Activated CD8-positive, alpha-beta memory T cell treated with anti-CD3 and anti-CD28 coated beads for 1 hour (primary cell): ENCODE measurements at places on chromosomes 3 and 15.

- DNase-seq, result no peak
Observed at GRCh38 chr3:155908086-155908485, 37.6 kb downstream of the GMPS start.

DNA sequence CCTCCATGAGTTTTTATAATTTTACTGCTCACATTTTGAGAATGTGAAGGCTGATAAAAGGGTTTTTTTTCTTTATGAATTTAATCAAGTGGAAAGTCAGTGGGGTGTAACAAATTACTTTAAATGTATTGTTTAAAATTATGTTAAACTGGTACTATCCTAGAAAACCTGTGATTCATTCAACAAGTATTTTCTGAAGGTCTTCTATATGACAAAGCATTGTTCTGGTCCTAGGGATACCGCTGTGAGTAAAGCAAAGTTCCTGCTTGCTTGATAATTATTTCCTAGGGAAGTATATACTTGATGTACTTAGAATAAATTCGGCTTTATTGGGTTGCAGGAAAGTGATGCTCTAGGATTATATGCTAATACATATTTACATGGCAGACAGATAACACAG lies 152.8 kb upstream of the GOLGA6L4 start:
- no peak for DNase-seq

- DNase-seq, result no peak
Observed at GRCh38 chr3:64548200-64548889, 139.5 kb downstream of the ADAMTS9 start.

- DNase-seq, result no peak
Observed at GRCh38 chr3:43223670-43224364, 62.5 kb upstream of the SNRK start.

DNA sequence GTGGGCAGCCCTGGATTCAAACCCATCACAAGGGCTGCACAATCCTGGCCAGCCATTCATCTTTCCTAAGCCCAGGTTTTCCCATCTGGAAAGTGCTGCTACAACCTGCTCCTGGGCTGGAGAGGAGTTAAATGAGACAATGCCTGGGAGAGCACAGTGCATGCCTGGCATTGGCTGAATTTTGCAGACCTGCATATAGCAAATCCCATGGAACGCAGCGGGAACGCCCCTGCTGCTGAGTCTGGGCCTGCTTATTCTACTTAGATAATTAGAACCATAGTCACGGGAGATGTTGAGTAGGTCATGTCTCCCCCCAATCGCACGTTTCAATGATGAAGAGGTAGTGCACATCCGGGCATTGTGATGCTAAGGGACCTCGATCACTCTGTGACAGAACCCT lies 46.6 kb downstream of the ABTB1 start:
- DNase-seq, result no peak

DNA sequence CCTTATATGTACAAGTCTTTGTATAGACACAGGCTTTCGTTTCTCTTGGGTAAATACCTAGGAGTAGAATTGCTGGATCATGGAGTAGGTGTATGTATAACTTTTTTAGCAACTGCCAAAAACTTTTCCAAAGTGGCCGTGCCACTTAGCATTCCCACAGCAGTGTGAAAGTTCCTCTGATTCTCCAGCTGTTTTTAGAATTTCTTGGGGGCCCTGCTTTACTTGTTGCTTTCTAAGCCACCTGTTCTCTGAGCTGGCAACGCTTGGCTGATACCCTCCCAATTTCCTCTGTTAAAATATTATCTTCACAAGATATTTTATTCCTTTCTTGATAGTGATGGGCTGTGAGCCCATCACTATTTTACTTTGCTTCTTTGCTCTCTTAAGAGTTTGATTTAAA lies 19.2 kb downstream of the LIMD1 start:
- DNase-seq, result no peak

- no peak for DNase-seq
Observed at GRCh38 chr3:103923907-103924306, 1442.8 kb upstream of the ALCAM start.

GRCh38 chr3:196177567-196177966 lies 33.6 kb downstream of the ZDHHC19 start:
- no peak for DNase-seq

DNA sequence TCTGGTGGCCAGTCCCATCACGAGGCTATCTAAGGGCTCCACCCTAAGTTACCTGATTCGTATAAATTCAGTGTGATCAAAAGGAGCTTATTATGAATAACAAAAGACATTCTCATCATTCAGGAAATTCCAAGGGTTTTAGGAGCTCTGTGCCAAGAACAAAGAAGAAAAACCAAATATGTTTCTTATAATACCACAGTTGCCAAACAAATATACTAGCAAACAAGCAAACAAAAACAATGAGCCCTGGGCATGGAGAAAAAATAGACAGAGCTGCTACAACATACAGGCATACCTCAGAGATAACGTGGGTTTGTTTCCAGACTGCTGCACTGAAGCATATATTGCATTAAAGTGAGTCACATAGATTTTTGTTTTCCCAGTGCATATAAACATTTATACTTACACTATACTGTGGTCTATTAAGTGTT lies 20.2 kb upstream of the CFAP161 start:
- DNase-seq, result no peak

- no peak for DNase-seq
Observed at GRCh38 chr3:178671791-178672190, 135.6 kb downstream of the KCNMB2 start.

GRCh38 chr3:48465531-48466378 lies 19.2 kb downstream of the ATRIP start:
- DNase-seq, result peak; percentile 64

GRCh38 chr3:101262393-101263240 lies 57.8 kb downstream of the IMPG2 start:
- DNase-seq, result no peak

GRCh38 chr3:111070772-111071256 lies 802 bp upstream of the NECTIN3 start:
- DNase-seq, result no peak

DNA sequence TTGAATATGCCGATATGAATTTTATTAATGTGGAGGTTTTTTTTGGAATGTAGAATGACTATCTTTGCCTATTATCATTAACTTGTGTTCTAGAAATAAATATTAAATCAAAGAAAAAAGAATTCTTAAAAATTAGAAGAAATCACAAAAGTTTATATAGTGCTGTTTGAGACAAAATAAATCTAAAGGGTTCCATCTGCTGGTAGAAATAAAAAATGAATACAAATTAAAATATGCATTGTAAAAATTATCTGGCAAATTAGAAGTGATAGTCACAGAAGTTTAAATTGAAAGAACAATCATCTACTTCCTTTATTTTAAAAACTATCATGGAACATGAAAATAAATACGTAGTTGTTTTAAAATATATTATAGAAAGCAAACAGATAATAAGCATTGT lies 22.7 kb upstream of the ZBTB20 start:
- no peak for DNase-seq

GRCh38 chr3:87895983-87896382 lies 162.8 kb downstream of the CGGBP1 start:
- DNase-seq, result no peak

DNA sequence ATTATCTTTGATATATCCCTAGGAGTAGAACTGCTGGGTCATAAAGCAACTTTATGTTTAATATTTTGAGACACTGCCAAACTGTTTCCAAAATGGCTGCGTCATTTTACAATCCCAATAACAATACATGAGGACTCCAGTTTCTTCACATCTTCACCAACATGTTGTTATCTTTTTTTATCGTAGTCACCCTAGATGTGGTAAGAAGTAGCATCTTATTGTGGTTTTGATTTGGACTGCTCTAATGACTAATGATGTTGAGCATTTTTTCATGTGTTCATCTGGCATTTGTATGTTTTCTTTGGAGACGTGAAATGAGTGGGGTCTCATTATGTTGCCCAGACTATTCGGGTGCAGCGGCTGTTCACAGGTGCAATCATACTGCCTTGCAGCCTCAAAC lies 83.8 kb downstream of the MAP4 start:
- DNase-seq, result no peak

- no peak for DNase-seq
Observed at GRCh38 chr3:128882719-128883118, 3.3 kb downstream of the ACAD9 start.

DNA sequence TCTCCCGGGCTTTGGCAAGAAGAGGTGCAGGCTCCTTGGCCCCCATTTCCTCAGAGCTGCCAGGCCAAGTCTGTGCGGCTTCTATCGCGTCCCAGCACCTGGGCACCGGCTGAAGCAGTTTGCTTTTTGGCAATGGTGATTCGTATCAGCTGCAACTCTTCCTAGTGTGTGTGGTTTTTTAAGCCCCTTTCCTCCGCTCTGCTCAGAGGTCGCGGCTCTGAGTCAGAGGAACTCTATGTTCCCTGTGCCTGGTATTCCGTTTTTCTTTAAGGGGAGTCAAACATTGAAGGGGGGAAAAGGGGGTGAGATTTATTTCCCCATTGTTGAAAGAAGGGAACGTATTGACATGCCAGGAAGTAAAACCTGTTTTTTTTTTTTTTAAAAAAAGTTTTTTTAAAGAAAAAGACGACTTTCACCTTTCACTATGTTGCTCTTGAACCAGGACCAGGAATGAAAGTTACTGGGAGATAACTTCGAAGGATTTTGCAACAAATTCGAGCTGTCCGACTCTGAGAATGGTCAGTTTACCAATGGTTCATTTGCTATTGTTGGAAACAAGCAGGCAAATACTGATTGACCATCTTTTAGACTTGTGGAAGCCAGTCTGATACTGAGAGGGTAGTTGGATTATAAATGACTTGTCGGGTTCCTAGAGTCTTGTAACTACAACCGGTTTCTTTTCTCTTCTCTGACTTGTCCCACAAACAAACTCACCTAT lies 1.1 kb downstream of the ARMC8 start:
- no peak for DNase-seq

DNA sequence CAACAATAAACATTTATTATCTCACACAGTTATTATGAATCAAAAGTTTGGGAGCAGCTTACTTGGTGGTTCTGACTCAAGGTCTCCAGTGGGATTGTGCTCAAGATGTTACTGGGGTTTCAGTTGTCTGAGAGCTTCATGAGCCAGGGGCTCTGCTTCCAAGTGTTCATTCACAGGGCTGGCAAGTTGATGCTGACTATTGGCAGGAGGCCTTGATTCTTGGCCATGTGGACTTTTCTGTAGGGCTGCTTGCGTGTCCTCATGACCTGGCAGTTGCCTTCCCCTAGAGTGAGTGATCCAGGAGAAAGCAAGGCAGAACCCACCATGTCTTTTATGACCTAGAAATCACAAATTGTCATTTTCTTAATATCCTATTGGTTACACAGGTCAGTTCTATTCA lies 87.2 kb upstream of the TNFAIP8L3 start:
- DNase-seq, result no peak

DNA sequence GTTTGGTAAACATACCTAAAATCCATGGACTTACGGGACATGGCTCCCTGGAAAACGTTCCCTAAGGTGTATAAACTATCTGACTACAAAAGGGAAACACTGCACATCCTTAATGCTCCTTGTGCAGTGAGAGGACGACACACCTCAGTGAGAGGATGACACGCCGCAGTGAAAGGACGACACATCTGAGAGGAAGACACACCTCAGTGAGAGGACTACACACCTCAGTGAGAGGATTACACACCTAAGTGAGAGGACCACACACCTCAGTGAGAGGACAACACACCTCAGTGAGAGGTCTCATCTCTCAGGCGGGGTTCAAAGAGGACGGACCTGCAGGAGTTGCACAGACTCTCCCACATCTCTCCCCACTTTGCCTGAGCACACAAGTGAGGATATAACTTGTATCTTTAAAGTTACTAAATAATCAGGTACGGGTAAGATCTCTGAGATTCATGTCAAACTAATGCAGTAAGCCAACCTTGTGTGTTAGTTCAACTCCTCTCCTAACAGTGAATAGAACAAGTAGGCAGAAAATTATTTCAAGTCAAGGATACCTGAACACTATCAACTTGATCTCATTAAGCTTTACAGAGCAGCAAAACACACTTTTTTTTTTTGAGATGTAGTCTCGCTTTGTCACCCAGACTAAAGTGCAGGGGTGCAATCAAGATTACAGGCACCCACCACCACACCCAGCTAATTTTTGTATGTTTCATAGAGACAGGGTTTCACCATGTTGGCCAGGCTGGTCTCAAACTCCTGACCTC lies 32.1 kb downstream of the HERC2 start:
- DNase-seq, result no peak

- DNase-seq, result no peak
Observed at GRCh38 chr15:65096481-65097385, 18.3 kb downstream of the UBAP1L start.

GRCh38 chr3:62768896-62769295 lies 106.3 kb downstream of the CADPS start:
- no peak for DNase-seq

DNA sequence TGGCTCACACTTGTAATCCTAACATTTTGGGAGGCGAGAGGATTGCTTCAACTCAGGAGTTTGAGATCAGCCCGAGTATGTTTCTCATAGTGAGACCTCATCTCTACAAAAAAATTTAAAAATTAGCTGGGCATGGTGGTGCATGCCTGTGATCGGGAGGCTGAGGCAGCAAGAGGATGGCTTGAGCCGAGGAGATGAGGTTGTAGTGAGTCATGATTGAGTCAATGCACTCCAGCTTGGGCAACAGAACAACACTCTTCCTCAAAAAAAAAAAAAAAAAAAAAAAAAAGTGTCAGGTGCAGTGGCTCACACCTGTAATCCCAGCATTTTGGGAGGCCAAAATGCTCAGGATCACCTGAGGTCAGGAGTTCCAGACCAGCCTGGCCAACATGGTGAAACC lies 2.4 kb downstream of the RPL39L start:
- no peak for DNase-seq

DNA sequence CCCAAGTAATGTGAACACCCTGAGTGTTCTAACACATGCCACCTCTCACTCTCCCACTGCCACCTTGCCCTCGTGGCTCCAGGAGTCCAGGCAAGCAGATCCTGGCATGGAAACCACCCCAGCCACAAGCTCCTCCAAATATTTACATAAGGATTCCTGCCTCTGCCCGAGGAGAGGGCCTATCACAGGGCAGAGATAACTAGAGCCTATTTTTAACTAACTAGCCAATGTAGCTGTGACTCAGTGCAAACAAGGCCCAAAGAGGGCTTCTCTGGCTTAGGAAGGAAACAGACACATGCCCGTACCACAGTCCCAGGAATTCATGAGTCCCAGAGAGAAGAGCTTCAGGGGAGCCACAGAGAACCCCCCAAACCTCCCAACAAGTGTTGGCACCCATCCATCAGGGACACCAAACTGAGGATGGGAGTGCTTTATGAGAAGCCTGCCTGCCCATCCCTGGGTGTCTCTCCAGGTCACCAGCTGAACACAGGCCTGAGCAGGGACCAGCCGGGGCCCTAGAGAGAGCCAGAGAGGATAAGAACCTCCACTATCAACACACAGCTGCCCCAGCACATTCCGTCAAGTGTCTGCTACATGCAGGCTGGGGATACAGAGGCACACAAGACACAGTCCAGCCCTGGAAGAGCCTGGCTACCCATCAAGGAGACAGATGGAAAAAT lies 9.2 kb downstream of the FYCO1 start:
- DNase-seq, result no peak

DNA sequence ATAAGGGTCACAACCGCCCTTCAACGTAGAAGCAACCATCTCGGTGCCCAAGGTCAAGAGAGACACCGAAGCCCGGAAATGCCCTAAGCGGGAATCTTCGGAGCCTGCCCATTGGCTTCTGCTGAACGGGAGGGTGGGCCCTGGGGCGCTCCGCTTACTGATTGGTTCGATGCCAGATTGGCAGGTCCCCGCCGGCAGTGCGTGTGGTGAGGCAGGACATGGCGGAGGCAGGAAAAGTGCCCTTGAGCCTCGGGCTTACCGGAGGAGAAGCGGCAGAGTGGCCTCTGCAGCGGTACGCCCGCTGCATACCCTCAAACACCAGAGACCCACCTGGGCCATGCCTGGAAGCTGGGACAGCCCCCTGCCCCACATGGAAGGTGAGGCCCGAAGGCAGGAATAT lies at the start of gene REC114:
REC114 (plus strand) TSS at position 197 of the 400 bp plus-strand sequence; CDS start at position 219, 22 bp downstream.
- DNase-seq, result no peak
